ENCODE measurements at places on chromosomes 7 and 10.

DNA sequence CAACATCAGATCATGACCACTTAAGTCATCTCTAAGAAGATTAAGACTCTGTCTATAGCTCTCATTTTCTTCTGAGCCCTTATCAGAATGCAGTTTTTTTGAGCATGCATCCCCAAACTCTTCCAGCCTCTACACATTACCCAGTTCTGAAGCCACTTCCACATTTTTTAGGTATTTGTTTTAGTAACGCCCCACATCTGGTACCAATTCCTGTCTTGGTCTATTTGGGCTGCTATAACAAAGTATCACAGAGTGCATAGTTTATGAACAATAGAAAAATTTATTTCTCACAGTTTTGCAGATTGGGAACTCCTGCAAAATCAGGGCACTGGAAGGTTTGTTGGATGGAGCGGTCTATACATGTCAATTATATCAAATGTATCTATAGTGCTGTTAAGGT, 107.7 kb upstream of the KCND2 start:
- DNase-seq: no peak

GRCh38 chr10:50033481-50033880, 34.3 kb upstream of the WASHC2A start:
- no peak for DNase-seq

GRCh38 chr10:74187237-74187636, 36.2 kb downstream of the ADK start:
- no peak for DNase-seq

GRCh38 chr7:22572292-22572691, 72.3 kb upstream of the STEAP1B start:
- DNase-seq: no peak

- DNase-seq: peak; percentile 59
Observed at GRCh38 chr7:92634205-92634604, 44.0 kb upstream of the FAM133B start.

GRCh38 chr7:110830778-110831177, 260.1 kb upstream of the LRRN3 start:
- DNase-seq: no peak

DNA sequence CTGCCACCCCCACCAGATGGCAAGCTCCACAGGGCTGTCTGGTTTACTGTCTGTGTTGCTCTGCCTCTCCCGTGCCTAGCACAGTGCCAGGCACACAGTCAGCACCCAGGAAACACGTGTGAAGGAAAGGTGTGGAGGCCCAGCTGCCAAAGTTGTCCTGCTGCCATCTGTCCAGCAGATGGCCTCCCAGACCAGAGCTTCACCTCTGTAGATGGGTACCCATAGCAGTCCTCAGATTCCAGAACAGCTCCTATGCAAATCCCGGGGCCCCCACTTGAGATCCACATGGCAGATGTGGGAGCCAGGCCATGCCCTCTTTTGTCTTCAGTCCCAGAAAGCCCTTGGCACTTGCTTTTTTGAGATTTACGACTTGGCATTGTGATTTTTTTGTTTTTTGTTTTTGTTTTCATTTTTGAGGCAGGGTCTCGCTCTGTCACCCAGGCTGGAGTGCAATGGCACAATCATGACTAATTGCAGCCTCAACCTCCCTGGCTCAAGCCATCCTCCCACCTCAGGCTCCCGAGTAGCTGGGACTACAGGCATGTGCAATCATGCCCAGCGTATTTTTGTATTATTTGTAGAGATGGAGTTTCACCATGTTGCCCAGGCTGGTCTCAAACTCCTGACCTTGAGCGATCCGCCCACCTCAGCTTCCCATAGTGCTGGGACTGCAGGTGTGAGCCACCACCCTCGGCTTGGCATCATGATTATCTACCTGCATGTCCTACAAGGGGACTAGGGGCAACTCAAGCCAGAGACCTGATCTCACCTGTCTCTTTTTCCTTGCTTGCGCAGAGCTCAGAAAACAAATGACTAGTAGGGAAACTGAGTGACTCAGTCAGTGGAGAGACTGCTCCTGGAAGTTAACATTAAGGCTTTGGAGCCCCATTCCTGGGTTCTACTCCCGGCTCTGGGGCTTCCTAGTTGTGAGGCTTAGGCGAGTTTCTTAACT, 16.9 kb upstream of the PALD1 start:
- DNase-seq: peak; percentile 62

DNA sequence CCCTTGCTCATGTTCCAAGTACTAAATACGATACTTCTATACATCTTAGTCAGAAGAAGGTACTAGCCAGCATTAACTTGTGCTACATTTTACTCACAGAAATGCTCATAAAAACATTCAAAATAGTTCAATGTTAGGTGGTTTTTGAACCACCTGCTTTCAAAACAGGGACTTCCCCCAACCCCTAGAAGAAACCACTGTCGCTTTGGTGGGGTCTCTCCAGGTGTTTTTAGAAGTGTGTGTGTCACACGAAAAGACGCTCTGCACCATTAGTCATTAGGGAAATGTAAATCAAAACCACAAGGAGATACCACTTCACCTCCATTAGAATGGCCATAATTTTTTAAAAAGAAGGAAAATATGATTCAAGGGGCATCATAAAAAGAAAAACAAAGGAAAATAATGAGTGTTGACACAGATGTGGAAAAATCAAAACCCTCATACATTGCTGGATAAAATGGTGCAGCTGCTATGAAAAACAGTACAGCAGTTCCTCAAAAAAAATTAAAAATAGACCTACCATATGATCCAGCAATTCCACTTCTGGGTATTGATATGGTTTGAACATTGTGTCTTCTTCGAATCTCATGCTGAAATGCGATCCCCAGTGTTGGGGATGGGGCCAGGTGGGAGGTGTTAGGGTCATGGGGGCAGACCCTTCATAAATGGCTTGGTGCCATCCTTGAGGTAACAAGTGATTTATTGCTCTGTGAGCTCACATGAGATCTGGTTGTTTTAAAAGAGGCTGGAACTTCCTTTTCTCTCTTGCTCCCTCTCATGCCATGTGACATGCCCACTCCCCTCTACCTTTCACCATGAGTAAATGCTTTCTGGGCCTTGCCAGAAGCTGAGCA, 74.2 kb downstream of the MALSU1 start:
- no peak for DNase-seq

DNA sequence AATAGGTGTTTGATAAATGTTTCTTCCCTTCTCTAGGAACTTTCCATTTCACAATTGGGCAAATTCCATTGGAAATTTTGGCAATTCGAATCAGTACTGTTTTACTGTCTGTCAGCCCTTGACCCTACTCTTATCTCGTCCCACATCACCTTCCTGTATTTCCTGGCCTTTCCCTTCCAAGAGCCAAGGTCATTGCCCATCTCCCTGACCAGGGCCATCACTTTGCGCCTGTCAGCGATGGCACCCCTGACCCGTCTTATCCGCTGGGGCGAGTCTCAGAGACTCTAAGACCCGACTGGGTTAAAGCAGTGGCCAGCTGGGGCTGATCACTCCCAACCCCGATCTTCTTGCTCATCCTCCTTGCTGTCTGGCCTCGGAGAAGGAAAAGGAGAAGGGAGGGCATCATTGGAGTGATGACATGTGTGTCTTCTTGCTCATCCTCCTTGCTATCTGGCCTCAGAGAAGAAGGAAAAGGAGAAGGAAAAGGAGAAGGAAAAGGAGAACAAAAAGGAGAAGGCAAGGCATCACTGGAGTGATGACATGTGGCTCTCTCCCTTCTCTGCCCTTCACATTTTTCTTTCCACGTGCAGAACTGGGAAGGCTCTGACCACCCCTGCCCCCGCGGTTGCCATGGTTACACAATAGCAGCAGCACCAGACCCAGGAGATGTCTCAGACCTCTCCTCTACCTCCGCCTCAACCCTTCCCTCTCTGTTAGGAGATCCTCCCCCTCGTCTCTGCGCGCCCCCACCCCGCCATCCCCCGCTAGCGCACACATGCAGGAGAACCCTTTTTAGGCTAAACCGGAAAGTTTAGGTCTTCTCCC, 2.0 kb downstream of the SEMA3D start:
- DNase-seq: no peak

GRCh38 chr7:1095621-1096155, 7.8 kb downstream of the GPER1 start:
- no peak for DNase-seq

- no peak for DNase-seq
Observed at GRCh38 chr10:105041956-105042355, 400.9 kb downstream of the SORCS3 start.

DNA sequence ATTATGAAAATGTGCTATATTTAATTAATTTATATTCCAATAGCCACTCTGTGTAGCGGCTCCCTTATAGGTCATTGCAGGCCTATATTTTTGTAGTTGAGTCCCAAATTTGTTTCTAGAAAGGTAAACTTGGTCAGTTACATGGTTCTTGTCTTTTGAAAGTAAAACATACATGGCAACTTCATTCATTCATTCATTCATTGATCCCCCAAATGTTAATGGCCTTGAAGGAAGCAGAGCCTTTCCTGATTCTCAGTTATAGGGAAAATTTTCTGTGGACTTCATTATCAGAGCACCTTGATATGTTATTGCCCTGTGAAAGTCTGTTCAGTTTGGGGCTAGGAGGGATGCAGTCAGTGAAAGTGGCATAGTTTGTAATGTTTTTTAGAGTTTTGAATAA, 2.9 kb downstream of the BLVRA start:
- no peak for DNase-seq

- no peak for DNase-seq
Observed at GRCh38 chr7:68678196-68678595, 920.1 kb upstream of the AUTS2 start.

DNA sequence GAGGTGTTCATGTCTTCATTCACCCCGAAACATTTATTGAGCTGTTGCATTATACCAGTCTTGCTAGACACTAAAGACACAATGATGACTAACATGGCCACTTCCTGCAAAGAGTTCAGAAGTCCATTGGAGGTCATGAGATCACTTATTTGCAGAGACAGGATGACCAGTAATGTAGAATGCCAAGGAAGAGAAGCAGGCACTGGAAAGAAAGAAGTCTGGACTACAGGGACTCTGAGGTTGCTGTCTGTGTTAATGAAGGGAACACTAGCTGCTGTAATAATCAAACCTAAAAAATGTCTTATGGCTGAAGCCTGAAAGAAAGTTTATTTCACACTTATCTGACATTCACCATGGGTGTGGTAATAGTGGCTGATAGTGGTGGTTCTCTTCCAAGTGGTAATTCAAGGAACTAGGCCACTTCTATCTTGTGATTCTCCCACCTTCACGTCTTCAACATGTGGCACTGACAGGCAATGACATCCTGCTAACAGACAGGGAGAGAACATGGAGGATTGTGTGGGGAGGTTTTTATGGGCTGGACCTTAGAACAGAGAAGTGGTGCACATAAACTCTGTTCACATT, 89.2 kb upstream of the MKLN1 start:
- DNase-seq: peak; percentile 86

GRCh38 chr10:43079856-43080255, 3.0 kb downstream of the RET start:
- DNase-seq: no peak

GRCh38 chr7:129271500-129272355, 46.9 kb downstream of the AHCYL2 start:
- DNase-seq: peak; percentile 83

- no peak for DNase-seq
Observed at GRCh38 chr7:22485189-22485588, 14.8 kb downstream of the STEAP1B start.

GRCh38 chr7:134804854-134805253, 25.4 kb downstream of the CALD1 start:
- DNase-seq: no peak

DNA sequence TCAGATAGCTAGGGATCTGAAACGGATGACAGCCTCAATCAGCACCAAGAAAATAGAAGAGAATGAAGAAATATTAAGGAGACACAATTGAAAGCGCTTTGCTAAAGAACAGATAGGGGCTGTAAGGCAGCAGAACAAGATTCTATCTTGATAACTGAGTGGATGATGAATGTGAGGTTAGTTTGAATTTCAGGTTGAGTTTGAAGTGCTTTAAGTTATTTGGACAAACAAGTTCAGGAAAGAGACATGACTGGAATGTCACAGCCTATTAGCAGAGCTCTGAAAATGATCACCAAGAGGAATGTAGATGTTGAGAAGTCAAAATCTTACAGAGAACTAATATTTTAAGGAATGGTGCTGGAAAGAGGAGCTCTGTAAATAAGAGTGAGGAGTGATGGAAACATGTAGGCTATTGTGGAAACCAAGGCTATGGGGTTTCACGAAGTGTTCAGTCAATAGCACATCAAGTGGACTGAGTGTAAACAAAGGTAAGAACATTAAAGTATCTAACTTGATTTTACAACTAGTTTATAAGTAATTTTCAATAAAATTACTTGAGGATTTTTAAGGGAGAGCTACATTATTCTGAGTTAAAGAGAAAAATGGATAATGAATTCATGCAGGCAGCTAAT, 61.6 kb downstream of the MEST start:
- no peak for DNase-seq

- DNase-seq: no peak
Observed at GRCh38 chr10:8691498-8692017, 637.1 kb downstream of the GATA3 start.

DNA sequence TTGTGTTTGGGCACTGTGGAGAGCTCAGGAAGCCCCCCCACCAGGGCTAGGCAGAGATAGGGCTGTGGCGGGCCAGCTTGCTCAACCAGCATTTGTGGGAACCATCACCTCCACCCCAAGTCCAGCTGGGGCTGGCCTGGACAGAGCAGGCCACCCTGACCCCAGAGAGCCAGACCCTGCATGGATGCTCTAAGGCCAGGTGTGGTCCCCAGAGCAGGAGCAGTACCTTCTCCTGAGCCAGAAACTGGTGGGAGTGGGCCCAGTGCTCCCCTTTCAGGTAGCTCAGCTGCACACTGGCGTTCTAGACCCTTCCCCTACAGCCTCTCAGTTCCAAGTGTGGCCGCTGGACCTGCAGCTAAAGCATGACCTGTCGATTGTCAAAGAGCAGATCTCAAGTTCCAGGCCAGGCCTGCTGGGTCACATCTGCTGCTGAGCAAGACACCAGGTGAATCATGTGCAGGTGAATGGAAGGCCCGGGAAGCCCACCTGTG, 57.2 kb downstream of the RASGEF1A start:
- no peak for DNase-seq

DNA sequence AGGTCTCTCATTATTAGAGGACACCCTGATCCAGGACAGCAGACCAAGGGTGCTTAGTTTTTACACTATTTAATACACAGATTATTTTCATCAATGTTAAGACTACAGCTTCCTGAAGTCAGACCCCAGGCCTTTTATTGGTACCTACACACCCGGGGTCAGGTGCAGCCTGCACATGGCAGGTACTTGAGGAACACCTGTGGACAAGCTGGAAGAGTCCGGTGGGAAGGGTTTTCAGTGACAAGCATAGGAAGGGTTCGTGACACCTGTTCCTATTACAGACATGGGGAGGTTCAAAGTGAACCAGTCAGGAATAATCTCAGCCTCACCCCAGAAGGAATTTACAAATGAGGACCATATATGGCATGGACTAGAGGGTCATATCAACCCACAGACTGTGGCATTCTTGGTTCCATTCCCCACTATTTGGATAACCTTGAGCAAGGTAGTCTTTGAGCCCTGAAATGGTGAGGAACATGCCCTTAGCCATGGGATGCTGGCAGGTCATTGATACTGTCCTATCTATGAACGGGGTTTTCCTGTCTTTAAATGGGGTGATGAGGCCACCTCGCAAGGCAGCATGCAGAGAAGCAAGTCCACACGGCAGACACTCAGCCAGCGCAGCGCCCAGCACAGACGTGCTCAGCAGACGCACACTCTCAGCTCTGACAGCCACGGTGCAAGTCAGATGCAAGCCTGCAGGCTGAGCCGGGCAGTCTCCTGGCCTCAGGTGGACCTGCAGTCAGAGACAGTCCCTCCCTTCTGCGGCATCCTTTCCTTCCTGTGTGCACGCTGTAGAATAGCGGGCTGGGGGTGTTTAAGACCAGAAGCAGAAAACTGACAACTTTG, 624.9 kb downstream of the PTPRN2 start:
- DNase-seq: no peak

- DNase-seq: peak; percentile 31
Observed at GRCh38 chr10:125868372-125868975, 12.6 kb downstream of the DHX32 start.

Measured in suppressor macrophage treated with lipopolysaccharide for 4 hours (primary cell).